ENCODE measurements at places on chromosomes 1 and 21. TPM values are rescaled to one million over a fixed set of nuclear protein-coding genes. Genes with fewer than 3 reads are reported as not detected.

GRCh38 chr21:44878053-44878982, 4.8 kb upstream of the PTTG1IP start:
- DNase-seq, result no peak

- no peak for DNase-seq
Measured at GRCh38 chr1:8525216-8525557, 207.3 kb downstream of the SLC45A1 start.

GRCh38 chr21:41215856-41216408, 48.0 kb downstream of the BACE2 start:
- no peak for DNase-seq

- no peak for DNase-seq
Measured at GRCh38 chr1:170213596-170213995, 67.8 kb downstream of the NTMT2 start.

- no peak for DNase-seq
Measured at GRCh38 chr1:155850345-155850744, 6.7 kb downstream of the GON4L start.

HSPB7 gene
- total RNA-seq, result not detected

PTGFRN gene
- 52.7 TPM for total RNA-seq

ETV3L gene
- not detected for total RNA-seq
